ENCODE measurements at places on chromosomes 16 and 17.

DNA sequence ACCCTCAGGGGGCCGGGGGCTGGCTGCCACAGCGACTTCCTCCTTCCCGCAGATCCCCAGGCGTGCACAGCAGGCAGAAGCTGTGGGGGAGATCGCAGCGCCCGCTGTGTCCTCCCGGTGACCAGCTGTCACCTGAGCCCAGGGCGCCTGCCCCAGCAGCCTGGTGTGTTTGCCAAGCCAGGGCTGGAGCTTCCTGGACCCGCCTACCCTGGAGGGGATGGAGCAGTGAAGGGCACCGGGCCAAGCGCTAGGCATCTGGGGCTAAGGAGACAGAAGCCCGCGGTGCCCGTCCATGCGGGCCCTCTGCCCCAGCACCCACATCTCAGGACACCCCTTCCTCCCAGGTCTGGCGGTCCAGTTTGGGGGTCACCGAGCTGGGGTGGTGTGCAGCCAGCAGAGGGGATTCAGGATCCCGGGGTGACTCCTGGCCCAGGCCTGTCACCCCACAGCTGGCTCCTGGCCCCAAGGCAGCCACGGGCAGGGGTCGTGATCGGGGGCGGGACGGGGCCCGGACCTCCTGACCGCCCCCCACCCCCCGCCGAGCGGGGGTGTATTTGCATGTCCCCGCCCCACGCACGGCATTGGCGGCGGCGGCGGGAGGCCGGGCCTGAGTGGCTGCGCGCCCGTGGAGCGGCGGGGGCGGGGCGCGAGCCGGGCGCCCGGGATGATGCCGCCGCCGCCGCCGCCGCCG is at the start of gene RAB26:
Gene RAB26 (plus strand): TSS at position 645 of the 691 bp plus-strand sequence. CDS start 159 bp downstream, outside the sequence.
- no peak for DNase-seq

GRCh38 chr16:11038305-11038704 is 93.9 kb downstream of the CLEC16A start:
- DNase-seq: no peak

GRCh38 chr17:14664511-14664910 is 363.6 kb downstream of the HS3ST3B1 start:
- DNase-seq: no peak

- no peak for DNase-seq
Measured at GRCh38 chr17:63639125-63639524, 16.9 kb downstream of the MAP3K3 start.

All from esophagus squamous epithelium (tissue), 5 donors.